ENCODE measurements at places on chromosomes 5 and 9. TPM values are rescaled to one million over a fixed set of nuclear protein-coding genes. Genes with fewer than 3 reads are reported as not detected.
A peak's percentile ranks its signal among the peaks of the same experiment; 100 is the strongest.

DNA sequence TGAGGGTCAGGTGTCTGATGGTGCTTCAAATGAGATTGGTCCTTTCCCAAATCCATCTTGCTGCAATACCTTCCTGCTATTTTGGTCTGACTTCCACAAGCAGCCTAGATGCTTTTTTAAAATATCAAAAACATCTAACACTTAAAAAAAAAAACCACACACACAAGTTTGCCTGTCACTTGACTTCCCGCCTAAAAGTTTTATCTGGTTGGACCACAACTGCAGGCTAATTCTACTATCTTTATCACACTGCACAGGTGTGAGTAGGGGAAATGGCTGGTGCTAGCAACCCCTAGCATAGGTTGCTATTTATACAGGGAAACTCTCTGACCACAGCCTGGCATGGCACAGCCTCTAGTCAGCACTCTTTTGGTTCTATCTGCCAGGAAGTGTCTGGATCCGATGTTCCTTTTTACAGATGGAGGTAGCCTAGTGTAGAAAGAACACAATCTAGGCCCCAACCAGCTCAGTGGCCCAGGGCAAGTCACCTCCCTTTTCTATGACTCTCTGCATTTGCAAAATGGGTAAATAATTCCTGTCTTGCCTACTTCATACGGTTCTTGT lies at the start of gene HEMGN:
Gene HEMGN (minus strand): TSS at position 92 of the 564 bp plus-strand sequence. CDS start 36 bp downstream, at position 56.
- no peak for DNase-seq

DNA sequence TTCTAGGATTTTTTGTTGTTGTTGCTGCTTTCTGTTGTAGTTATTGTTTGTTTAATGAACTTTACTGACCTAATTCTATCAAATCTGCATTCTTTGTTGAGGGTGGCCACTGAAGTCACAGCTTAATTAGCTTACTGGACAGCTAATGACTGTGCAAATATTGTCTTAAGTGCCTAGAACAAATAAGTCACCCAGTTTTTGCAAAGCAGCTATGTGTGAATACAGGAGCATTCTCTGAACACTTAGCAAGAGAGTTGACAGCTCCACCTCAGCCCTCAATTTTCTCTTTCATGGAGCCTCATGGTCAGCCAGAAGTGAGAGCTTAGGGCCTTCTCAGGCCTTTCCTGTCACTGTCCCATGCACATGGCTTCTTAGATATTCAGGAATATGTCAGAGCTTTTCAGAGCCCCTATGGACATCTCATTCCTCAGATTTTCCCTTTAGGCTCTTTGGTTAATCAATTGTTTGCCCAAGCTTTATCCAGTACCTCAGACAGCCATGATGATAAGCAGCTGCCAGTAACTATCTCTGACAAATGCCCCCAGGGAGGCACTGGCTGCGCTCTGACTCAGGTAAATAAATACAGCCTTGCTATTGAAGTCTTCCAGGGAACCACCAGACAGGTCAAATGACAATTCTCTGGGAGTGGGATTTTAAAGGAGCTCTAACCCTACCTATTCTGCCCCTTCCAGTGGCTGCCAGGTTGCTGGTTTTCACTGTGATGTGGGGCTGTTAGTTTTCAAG lies 241.4 kb upstream of the IL12B start:
- no peak for DNase-seq

- peak; percentile 58 for DNase-seq
Observed at GRCh38 chr5:57650360-57651069, 167.9 kb upstream of the ACTBL2 start.

- DNase-seq = peak; percentile 66
Observed at GRCh38 chr5:141512390-141512910, 23.6 kb downstream of the PCDHGC5 start.

DNA sequence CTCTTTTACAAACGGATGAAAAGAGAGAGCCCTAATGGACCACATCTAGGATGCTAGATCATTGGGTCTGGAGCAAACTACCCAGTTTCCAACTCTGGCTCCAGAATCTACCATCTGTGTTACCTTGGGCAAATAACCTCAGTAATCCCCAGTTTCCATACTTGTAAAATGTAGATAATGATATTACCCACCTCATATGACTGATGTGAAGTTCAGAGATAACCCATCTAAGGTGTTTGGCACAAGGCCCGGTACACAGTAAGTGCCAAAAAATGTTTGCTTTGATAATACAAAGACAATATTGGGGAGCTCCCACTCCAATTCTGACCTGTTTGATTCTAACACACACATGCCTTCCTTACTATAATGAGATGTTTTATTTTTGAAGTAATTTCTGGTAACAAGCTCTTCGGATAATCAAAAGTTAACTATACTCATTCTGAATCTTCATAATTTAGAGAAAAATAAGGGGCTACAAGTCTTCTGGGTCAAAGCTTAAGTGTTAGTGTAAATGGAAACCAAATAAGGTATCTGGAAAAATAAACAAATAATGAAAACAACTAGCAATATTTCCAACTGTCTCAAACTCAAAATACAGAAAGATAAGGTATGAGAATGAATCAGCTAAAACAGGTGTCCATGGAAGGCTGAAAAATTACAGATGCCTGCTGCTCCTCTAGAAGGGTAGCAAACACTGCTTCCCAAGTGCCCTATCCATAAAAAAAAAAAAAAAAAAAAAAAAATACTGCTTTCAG lies 30.4 kb downstream of the ELL2 start:
- no peak for DNase-seq

GRCh38 chr5:98309785-98310598 lies 463.5 kb upstream of the RGMB start:
- DNase-seq = peak; percentile 90

DNA sequence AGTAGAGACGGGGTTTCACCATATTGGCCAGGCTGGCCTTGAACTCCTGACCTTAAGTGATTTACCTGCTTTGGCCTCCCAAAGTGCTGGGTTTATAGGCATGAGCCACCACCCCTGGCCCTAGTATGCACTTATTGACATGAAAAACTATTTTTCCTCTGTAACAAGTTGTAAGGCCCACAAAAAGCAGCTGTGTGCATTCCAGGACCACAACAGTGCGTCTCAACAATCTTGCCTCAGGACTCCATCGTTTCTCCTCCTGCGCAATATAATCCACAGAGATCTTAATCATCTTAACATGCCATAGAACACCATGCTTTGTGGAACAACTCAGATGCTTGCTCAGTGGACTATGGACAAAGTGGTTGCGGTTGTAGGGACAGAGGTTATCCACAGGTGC lies 10.2 kb downstream of the OR2V1 start:
- DNase-seq = no peak

GRCh38 chr9:2502760-2503159 lies 118.8 kb upstream of the VLDLR start:
- peak; percentile 33 for DNase-seq

DNA sequence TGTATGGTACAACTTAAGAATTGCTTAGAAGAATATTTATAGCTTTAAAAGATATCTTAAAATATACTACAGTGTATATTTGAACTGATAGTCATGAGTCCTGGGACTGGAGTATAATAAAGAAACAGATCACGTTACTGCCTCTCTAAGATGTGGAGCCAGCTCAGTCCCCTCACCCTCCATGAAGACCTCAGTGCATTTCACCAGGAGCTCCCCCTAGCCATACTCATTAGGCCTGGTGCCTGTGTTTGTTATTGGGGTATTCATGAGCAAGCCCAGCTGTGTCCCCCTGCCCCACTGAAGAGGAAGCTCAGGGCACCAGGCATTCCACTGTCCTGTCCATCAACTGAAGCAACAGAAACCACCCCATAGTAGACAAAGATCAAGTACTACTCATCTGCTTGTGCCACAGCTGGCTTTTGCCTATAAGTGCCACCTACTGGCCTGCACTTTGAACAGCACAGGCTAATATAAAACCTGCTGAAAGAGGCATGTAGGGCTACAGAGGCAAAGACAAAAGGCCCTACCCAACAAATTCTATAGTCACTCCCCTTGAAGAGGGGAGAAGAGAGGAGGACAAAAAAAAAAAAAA lies 850.2 kb upstream of the NUDT12 start:
- peak; percentile 42 for DNase-seq

DNA sequence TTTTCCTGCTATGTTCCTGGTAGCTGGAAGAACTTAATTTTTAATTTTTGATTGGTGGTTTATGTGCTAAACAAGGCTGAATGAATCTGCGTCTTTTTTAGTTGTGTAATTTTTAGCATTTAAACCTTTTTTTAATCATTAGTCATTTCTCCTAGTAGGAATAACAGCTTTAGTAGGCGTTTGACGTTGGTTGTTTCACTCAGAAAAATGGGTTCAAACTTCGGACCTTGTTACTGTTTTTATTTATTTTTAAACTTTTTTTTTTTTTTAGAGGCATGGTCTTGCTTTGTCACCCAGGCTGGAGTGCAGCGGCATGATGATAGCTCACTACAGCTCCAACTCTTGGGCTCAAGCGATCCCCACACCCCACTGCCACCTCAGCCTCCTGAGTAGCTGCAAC lies 12.9 kb downstream of the SFXN1 start:
- DNase-seq = no peak

DNA sequence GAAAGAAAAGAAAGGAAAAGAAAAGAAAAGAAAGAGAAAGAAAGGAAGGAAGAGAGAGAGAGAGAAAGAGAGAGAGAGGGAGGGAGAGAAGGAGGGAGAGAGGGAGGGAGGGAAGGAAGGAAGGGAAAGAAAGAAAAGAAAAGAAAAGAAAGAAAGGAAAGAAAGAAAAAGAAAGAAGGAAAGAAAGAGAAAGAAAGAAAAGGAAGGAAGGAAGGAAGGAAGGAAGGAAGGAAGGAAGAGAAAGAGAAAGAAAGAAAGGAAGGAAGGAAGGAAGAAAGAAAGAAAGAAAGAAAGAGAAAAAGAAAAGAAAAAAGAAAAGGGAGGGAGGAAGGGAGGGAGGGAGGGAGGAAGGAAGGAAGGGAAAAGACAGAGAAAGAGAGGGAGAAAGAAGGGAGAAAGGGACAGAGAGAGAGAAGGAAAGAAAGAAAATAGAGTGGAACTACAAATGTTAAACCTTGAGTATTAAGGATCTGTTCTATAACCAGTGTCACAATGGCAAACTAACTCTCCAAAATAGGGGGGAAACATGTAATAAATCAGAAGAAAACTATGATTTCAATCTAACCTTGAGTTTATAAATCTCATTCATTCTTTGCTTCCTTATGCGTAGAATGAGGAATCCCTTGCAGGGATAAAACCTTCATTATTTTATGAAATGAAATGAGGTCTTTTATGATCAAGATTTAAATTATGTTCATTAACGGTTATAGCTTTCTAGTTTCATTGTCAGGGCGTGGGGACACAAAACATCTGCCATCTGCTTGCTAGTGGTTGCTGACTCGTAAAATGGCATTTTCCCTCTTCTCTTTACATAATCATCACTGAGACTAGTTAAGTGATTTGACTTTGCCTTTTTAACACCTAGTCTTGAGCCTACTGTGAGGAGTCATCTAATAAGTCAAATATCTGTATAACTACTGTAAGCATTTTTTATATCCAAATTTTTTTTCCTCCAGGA lies 40.7 kb upstream of the RAD23B start:
- peak; percentile 48 for DNase-seq

DNA sequence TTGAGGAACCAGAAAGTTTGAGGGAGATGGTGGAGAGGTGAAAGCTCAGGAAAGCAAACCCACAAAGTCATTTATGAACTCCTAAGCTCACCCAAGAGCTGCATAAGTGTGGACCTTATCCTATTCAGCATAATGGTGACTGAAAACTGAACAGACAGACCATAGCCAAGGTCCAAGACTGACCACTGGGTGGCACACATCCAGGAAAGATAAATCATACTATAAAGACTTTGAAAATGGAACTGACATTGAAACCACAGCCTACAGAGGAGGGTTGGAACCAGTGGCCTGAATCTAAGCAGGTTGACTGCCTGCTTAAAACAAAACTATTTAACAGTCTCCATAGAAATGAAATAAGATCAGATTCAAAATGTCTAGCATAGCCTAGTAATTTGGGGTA lies 121.0 kb upstream of the RGS7BP start:
- peak; percentile 33 for DNase-seq

- no peak for DNase-seq
Observed at GRCh38 chr5:164184158-164184557, 678.7 kb downstream of the MAT2B start.

DNA sequence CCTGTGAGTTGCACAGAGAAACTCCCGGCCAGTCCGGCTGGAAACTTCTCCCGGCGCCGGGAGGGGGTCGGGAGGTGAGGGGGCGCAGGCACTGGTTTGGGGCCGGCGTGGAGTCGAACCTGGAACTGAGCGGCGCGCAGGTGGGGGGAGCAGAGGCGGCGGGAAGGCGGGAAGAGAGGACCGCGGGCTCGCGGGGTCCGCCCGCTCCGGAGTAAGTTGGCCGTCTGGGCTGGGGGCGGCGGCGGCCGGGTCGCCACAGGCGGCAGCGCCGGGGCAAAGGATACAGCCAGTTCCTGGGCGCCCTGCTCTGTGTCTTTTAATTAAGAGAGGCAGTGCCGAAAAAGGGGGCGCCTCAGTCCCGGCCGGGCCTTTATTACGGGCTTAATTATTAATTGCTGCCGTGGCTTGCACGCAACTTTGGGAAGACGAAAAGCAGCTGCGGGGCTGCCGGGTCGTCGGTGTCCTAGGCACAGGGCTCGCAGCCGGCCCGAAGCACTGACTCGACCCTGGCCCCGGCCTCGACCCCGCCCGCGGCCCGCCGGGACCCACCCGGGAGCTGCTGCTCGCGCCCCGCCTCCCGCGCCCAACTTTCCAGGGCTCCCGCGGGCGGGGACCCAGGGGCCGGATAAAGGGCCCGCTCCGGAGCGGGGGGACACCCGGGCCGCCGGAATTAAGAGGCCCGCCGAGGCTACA lies 1.1 kb downstream of the NTNG2 start:
- DNase-seq = no peak

GRCh38 chr9:33446240-33446945 lies 1.0 kb downstream of the AQP3 start:
- DNase-seq = peak; percentile 20

Gene CDX1
- 0.33 TPM for total RNA-seq

Gene KIF12
- not detected for total RNA-seq

Gene FOXD4L5
- total RNA-seq = under 0.01 TPM

Gene FAM169A
- 1.2 TPM for total RNA-seq

Gene IFNB1
- total RNA-seq = 0.17 TPM

Gene SPARC
- total RNA-seq = 408 TPM

Gene TLX3
- total RNA-seq = not detected

Gene SVEP1
- 76.3 TPM for total RNA-seq

Gene TRIM36
- total RNA-seq = under 0.01 TPM

Gene OCLN
- 2.3 TPM for total RNA-seq
